Caco-2 (cell line): ENCODE measurements at places on chromosomes 1 and 21. TPM values are rescaled to one million over a fixed set of nuclear protein-coding genes. Genes with fewer than 3 reads are reported as not detected.

- no peak for DNase-seq
Measured at GRCh38 chr1:156667968-156668709, 9.1 kb downstream of the NES start.

DNA sequence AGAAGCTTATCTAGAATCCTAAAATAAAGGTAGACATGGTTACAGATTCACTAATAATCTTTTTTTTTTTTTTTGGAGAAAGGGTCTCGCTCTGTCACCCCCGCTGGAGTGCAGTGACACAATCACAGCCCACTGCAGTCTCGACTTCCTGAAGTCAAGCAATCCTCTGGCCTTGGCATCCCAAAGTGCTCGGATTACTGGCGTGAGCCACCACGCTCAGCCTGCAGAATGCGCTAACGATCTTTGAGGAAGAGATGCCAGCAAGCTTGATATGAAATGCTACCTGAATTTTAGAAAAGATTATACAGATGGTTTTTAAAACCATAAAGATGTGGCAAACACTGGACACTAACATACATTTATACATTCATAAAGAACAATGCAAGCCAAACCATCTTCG, 4.1 kb upstream of the GNPAT start:
- DNase-seq = no peak

GRCh38 chr1:1298861-1299685, 8.7 kb downstream of the ACAP3 start:
- peak; percentile 43 for DNase-seq

NHLH1 gene
- total RNA-seq = 0.28 and 0.36 TPM in 2 replicates
